ENCODE measurements at places on chromosomes 6 and 20.

DNA sequence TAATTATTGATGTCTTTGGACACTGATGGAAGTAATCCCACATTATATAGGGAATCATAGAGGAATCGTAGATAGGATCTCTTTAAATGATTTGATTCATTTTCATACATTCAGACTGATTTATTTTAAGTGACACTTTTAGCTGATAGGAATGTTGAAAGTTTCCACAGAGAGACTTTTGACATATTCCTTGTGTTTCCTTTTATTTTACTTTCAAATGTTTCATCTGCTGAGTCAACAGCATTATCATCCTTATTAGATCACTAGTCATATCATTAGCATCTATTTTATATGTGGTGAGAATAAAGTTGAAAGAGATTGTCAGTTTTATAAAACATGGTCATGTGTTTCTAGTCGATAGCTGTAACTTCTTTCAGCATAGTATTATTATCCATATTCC lies 13.4 kb downstream of the DCBLD1 start:
- no peak for DNase-seq

- DNase-seq = peak; percentile 6
These were observed at the start of gene SCUBE3 for GRCh38 chr6:35213824-35214756. SCUBE3 (plus strand) TSS chr6:35213956; CDS start chr6:35214419, 463 bp downstream.

- DNase-seq = no peak
These were observed 14.7 kb downstream of the GINM1 start for GRCh38 chr6:149580880-149581279.

DNA sequence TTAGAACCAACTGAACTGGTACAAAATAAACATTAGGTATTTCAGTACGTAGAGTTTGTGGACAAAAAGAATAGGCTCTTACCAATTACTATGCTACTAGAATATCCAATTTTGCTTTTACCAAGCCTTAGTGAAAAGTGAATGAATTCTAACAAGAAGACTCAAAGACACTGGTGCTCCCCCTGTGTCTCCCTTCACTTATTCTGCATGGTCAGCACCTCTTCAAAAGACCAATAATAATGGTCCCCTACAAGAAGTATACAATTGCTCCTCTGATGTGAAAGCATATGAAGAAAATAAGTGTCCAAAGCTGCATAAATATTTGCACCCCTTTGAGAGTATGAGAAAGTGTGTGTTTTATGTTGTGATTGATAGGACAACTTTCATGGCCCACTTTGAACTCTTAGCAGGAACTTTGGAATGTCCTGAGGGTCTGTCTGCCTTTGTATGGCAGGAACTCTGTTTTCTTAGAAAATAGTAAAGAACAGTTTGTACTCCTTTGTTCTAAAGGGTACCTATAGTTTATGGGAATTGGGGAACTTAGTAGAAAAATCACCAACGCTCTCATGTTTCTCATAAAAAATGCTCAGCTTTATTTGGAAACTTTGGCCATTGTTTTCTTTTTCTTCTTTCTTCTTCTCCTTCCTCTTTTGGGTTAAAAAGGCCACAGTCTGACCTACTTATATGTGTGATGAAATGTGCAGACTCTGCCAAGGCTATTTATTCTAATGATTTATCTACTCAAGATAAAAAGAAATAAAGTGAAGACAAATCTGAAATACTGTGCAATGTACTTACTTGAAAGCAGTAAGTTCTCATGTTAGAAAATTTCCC lies 352.4 kb downstream of the LAMA2 start:
- no peak for DNase-seq

GRCh38 chr20:22449188-22449973 lies 135.0 kb downstream of the FOXA2 start:
- no peak for DNase-seq

DNA sequence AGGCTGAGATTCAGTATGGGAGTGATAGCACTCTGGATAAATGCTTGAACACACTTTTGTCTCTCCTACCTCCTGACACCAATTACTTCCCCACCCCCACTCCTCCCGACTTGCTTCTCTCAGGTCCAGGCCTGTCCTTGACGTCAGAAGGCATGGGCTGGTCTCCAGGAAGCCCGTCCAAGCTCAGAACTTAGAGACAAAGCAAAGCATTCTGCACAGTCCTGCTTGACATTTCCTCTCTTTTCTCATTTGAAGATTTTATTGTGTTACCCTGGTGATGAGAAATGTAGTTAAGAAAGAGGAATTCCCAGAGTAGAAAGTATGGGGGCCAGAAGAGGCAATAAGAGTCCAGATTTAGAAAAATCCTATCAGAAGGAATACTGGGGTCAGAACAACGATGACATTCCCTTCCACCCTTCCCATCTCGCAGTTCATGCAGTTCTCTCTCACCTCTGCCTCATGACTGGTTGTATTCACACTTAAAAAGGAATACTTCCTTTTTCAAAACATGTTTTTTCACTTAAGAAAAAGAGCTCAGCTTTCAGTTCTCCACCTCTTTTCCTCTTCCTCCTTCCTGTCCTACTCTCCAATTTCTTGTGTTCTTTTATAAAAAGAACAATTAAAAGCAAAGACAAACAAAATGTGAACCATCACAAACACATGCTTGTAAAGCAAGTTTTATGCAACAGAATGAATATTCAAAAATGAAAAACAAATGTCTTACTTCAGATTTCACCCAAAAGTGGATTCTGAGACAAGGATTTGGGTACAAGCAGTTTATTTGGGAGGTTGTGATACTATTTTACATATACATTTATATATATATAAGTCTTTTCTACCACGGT lies 18.5 kb upstream of the FAM184A start:
- DNase-seq = no peak

GRCh38 chr6:88519301-88520016 lies 353.3 kb upstream of the CNR1 start:
- no peak for DNase-seq

GRCh38 chr6:24009319-24009718 lies 116.7 kb upstream of the NRSN1 start:
- no peak for DNase-seq

DNA sequence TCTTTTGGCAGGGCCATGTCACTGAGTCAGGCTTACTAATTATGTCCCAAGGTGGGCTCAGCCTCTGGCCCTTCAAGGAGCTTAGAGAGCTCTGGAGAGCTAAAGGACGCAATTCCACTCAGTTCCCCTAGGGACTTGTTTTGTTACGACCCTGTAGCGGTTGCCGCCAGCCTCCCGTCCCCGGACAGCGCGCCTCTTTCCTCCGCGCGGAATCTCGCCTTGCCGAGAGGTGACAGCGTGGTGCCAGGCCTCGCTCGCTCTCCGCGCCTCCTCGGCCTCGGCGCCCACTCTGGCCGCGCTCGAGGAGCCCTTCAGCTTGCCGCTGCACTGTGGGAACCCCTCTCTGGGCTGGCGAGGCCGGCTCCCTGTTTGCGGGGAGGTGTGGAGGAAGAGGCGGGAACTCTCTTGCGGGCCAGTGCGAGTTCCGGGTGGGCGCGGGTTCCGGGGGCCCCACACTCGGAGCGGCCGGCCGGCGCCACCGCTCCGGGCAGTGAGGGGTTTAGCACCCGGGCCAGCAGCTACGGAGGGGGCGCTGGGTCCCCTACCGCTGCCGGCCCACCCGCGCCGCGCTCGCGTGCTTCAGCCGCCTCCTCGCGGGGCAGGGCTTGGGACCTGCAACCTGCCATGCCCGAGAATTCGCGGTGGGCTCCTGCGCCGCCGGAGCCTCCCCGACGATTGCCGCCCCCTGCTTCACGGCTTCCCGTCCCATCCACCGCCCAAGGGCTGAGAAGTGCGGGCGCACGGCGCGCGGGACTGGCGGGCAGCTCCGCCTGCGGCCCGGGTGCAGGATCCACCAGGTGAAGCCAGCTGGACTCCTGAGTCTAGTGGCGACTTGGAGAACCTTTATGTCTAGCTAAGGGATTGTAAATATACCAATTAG lies 9.9 kb upstream of the ZNF311 start:
- DNase-seq = no peak

DNA sequence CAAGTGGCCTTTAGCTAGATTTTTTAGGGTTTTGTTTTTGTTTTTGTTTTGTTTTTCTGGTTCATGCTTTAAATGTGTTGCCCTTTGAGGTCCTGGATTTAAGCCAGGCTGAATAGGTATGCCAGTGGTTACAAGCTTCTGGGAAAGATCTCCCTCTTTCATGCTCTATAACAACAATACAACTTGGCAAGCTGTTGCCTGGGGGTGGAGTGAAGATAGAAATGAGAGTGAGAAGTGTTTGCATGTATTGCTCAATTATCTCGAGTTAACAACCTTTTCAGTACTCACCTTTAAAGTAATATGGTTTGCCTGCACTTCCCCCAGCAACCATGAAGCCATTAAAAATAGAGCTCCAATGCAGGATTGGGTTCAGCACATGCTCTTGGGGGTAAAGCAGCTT lies 19.2 kb upstream of the HAO1 start:
- DNase-seq = no peak

- no peak for DNase-seq
These were observed 697.1 kb downstream of the DOK5 start for GRCh38 chr20:55172310-55173002.

DNA sequence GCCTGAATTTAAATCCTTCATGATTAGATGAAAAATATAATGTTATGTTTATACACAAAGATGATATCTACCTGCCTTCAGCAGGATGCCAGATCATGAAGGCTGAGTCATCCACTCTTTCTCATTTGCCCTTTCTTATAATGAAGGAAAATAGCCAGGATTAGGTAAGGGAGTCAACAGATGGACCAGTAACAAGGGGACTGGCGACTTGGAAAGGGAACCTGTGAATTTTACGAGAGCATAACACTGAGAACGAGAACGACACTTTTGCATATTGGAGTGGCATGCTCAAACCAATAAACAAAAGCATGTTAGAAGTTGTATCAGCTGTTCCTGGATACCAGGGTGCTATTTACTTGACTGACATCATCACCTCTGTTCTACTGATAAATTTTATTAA lies 154.0 kb downstream of the LAMP5 start:
- DNase-seq = no peak

DNA sequence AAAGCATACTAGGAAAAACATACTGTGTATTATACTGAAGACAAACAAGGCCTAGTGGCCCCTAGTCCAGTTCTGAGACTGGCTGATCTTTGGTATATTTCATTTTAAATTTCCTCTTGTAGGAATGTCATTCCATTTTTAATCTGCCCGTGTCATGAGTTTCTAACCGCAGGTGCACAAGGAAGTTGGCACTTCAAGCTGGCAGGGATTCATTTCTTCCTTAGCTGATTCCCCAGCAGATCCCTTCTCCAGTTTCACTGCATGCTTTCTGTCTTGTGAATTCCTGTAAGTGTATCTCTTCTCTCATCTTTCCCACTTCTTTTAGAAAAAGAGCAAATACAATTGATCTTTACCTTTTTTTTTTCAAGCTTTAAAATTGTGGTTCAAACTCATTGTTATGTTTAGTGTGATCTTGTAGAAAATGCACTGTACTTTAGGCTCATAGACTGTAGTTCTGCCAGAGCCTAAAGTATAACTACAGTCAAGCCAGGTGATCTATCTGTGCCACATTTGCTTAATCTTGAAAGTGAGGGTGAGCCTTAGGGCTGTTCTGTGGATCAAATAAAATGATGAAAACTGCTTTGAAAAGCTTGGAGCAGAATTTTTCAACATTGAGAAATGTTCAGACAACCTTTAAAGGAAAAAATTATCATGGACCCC lies 37.0 kb downstream of the RNF217 start:
- no peak for DNase-seq

GRCh38 chr6:76441875-76442274 lies 369.4 kb upstream of the IMPG1 start:
- DNase-seq = no peak

DNA sequence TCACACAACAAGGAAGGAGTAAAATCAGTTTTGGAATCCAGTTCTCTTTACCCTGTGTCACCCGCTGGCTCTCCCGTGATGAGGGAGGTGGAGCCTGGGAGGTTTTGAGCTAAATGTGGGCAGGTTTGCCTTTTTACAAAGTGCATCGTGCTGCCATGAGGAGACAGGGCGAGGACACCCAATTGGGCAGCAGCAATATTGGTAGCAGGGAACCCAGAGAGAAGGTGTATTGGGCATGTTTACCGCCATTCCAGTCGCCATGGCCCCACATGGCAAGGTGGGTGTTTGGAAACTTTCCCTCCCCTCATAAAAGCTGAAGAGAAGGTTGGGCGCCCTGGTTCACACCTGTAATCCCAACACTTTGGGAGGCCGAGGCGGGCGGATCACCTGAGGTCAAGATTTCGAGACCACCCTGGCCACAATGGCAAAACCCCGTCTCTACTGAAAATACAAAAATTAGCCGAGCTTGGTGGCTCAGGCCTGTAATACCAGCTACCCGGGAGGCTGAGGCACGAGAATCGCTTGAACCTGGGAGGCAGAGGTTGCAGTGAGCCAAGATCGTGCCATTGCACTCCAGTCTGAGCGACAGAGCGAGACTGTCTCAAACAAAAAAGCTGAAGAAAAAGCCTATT lies 3.5 kb upstream of the UBE2V1 start:
- no peak for DNase-seq

GRCh38 chr20:25863536-25864325 lies 167.1 kb upstream of the ZNF337 start:
- DNase-seq = no peak

GRCh38 chr6:32132110-32132509 lies 2.0 kb upstream of the FKBPL start:
- DNase-seq = no peak

- DNase-seq = peak; percentile 99
These were observed 5.5 kb upstream of the ARMC12 start for GRCh38 chr6:35731414-35731735.

Data from memory B cell (primary cell).